Activated naive CD4-positive, alpha-beta T cell (primary cell): ENCODE measurements at places on chromosomes 6 and 20.

DNA sequence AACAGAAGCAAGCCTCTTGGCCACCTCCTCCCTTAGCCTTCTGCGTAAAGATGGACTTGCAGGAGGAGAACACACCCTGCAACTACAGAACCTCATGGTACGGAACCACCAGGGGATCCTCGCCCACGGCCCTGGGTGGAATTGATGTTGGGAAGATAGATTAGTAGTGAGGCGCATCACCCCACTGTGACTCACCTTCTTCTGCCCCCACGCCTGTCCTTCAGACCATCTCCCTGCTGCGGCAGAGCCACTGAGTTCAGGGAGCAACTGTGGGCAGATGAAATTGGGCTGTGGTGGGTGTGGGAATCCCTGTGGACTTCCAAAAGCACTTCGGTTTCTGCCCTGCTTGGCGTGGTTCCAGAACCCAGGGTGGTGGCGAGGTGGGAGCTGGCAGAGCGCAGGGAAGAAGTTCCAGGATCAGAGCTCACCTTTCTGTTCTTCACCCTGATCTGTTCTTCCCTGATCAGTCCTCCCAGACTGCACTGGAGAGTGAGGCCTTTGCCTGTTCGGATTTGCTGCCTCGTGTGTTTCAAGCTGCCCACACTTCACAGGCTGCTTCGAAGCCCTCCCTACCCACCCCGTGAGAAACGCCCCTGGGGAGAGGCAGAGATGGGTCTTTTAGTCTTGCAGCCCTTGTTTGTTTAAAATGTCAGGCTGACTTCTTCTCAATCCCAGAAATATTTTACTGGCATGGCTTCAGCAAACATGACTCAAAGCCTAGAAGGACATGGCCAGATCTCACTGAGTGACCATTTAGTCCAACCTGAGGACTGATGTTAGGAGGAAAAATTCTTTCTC lies 92.8 kb upstream of the MLN start:
- no peak for DNase-seq

DNA sequence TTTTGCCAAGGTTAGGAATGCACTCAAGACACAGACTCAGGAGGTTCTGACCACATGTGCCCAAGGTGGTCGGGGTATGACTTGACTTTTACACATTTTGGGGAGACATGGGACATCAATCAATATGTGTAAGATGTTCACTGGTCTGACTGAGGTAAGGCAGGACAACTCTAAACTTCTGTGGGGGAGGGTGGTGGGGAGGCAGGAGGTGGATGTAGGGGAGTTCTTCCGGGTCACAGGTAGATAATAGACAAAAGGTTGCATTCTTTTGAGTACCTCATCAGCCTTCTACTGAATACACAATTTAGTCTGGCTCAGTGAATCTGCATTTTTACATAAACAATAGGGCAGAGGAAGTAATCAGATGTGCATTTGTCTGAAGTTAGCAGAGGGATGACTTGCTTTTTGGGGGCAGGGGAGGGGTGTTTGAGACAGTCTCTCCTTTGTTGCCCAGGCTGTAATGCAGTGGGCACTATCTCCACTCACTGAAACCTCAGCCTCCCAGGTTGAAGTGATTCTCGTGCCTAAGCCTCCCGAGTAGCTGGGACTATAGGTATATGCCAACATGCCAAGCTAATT lies 10.9 kb downstream of the ECHDC1 start:
- no peak for DNase-seq

DNA sequence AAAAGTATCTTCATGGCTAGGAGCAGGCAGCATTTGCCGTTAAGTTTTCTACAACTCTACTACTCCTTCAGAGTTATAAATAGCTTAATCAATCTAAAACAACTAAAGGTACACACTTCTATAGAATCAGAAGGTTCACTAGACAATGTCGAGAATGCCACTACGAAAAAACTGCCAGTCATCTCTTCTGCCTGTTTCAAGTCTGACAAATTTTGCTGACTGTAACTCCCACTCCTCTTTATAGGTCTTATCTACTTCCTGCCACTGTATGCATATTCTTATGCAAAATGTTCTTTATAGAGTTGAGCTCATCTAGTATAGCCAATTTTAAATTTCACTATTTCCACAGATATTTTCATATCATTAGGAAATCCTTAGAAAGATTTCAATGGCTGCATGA lies 160.1 kb downstream of the EYS start:
- DNase-seq = no peak

- DNase-seq = no peak
These were observed 8.6 kb upstream of the IP6K3 start for GRCh38 chr6:33755070-33755869.

DNA sequence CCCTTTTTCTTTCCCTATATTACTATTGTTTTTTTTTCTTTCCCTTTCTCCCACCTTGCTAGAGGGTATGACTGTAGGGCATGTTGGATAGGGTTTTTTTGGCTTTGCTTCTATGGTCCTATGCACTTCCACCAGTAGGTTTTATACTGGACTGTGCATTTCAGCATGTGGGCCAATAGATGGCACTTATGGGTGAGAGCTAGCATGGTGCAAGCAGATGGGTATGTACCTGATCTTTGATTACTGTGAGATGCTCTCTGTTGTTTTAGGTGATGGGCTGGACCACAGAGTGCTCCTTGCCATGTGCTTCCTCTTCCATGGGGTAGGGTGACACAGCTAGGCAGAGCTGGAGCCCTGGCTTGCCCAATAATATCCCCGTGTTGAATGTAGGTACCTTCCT lies 128.5 kb upstream of the CHD6 start:
- no peak for DNase-seq

DNA sequence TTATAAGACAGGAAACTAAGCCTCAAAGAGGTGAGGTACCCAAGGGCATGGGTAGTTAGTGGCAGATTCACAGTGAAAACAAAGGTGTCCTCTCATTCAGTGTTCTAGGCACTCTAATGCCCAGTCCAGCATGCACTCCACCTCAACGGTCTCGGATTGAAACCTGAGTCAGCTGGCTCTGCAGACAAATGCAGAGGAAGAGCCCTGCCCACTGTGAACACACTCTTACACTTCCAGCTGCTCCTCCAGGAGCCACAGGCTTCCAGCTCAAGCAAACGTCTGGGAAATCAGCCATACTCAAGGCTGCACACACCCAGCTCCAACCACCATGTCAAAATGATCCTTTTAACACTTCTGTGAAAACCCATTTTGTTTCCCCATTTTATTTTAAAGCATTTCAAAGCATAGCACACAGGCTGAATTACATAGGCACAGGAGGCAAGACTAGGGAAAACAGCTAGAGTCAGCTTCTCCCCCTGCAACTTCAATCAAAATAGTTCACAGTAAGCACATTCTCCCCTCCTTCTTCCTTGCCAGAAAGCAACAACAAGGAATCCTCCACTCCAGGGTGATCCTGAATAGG lies 3.0 kb upstream of the IL17A start:
- no peak for DNase-seq

DNA sequence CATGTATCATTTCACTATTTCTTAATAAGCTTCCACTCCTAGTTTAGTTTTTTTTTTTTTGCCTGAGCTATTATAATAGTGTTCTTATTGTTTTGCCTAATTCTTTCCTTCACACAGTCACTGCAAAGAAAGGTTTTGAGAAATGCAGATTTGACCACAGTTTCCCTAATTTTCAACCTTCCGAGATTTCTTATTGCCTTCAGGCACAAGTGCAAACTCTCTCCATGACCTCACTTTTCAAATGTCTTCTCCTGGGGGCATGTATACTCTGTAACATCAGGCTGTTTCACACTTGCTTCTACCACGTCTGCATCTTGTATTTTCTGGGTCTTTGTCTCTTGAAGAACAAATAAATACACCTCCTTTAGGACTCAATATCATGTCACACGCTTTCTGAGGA lies 339.0 kb upstream of the CITED2 start:
- DNase-seq = no peak

DNA sequence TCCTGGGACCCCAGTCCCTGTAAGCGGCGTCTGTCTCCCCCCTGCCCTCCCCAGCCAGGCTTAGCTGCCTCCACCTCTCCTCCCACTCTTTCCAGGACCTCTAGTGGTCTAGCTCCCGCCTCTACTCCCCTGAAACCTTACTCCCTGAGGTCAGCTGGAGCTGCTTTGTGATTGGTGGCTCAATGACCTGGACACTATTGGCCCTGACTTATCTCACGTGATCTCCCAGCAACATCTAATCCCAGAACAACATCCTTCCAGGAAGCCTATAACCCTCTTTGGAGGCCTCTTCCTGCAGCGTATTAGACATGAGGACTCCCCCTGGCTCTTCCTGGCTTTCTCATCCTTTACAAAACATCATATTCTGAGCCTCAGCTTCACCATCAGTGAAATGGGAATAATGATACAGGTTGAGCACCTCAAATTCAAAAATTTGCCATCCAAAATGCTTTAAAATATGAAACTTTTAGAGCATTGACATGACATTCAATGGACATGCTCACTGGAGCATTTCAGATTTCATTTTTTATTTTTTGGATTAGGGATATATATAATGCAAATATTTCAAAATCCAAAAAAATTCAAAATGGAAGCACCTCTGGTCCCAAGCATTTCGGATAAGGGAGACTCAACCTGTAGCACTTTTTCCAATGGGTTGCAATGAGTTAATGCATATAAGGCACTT lies 16.3 kb upstream of the SRC start:
- DNase-seq = no peak

GRCh38 chr20:5871459-5872410 lies 78.6 kb downstream of the TRMT6 start:
- no peak for DNase-seq

DNA sequence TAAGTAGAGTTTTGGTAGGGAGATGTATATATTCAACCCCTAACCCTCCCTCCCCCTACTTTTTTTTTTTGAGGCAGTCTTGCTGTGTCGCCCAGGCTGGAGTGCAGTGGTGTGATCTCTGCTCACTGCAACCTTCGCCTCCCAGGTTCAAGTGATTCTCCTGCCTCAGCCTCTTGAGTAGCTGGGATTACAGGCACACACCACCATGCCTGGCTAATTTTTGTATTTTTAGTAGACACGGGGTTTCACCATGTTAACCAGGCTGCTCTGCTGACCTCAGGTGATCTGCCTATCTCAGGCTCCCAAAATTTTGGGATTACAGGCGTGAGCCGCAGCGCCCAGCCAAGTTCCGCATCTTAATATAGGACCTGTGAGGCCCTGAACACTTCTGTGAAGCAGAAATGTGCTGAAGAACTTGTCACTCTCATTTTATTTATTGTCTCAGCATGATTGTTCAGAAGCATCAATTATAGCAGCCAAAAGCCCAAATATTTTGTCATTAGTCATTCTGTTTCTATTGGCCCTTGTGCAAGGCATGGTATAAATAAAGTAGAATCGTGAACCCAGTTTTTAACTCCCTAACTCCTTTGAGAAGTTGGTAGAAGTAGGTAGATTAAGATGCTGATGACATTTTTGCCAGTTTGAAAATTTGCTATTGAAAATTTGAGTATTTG lies 19.4 kb downstream of the DSTN start:
- no peak for DNase-seq
